GM18507 (cell line): ENCODE measurements at places on chromosomes 2 and 18.

GRCh38 chr2:53631313-53632125 is 136.1 kb upstream of the CHAC2 start:
- DNase-seq: no peak

DNA sequence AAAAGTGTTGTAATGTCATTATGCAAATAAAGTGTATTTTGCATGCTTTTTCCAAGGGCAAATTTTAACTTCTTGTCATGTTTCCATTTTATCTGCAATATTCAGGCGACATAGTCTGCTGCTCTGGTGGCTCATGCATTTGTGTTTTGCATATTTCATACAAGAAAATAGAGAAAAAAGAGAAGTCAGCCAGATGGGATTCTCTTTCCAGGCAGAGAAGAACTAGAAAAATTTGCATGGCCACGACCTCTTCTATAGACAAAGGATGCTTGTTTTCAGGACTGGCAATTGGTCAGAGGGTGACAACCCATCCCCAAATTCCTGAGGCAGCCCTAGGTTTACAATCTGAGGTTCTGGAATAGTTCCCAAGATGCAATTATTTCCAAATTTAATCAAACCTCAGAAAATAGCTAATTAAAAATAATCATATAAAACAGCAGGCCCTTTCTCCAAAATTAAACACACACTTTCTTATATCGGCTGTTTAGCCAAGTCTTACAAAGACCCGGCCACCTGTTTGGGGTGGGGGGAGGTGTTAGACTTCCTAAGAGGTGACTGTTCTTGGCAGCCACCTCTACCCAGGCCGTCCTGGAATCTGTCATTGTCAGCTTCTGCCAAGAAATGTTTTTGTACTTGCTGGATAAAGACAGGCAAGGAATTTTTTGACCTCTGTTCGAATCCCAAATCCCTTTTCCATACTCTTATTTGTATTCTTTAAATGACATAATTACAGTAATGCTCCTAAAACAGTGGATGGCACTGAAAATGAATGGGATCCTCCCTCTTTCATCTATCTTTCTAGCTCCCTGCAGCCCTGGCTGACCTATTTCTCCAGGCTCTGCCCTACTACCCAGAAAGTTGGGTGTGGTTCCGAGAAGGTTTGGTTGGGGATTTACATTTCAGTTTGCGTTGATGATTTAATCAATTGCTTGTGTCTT is 20.8 kb upstream of the SOS1 start:
- DNase-seq: no peak

GRCh38 chr2:205130111-205130829 is 552.0 kb upstream of the NRP2 start:
- no peak for DNase-seq

DNA sequence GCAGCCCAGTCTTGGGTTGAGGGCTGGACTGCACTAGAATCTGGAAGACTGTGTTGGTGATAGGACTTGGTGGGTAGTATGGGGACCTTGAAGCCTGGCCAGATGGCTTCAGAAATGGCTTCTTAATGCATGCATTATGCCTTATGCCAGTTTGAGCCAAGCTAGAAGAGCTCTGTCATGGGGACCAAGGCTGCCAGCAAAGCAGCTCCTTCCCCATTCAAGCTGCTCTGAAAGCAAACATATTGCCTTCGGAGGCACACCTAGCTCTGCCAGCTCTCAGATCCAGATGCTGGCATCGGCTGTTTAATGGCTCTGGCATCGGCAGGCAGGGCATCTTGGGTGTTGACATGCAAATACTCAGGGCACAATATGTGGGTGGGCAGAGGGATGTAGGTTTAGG is 59.0 kb upstream of the IGFBP5 start:
- DNase-seq: no peak

DNA sequence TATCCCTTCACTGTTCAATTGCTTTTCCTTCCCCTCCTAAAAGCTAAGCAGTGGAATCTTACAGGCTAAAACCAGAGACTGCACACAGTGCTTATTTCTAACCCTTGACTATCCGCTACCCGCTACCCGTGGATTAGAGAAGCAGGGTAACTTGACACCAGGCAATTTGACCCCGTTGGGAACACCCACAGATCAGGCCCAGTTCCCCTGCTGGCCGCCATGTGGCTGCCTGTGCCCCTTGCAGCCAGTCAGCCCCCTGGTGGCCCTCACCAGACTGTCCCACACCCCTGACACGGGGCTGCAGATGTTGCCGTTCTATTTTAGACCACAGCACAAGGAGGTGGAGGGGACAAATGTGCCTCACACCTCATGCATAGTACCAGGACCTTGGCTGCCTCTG is 74.8 kb downstream of the TXNL1 start:
- DNase-seq: no peak

- DNase-seq: no peak
Observed at GRCh38 chr2:233010569-233011267, 2.3 kb downstream of the NGEF start.
